ENCODE measurements at places on chromosomes 16 and 17.

- DNase-seq, result no peak
Measured at GRCh38 chr17:28484296-28484695, 10.9 kb downstream of the SLC13A2 start.

DNA sequence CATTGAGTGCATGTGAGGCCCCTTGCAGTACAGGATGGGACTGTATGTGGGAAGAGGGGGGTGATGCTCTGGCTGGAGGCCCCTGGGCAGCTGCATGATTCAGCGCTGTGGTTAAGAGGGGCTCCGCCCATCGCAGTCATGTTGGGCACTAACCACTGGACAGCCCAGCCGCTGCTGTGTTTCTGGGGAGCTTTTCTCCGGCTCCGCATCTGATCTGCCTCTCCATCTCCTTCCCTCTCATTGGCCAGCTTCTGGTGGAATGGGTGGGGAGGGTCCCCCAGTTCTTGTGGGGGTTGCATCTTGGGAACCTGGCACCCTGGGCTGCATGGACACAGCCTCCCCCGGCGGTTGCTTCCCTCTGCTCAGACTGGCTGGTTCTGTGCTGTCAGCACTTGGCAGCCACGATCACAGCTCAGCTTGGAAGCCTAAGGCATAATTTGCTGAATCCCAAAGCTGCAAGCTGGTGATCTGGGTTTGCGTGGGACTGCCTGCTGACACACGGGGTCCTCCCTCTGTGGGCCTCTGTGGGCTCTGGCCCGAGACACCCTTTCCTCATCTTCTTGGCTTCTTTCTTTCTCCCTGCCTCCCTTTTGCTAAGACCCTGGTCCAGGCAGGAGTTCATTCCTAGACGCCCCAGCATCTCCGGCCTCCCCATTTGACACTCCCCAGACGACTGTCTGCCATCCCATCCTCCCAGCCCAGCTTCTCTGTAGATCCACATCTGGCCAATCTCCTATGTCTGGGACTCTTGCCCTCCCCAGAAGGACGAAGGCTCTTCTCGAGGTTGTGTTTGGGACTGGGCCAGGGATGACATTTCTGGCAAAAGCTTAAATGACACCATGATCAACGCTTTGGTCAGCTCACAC lies 168.3 kb downstream of the SEC14L1 start:
- peak; percentile 37 for DNase-seq

DNA sequence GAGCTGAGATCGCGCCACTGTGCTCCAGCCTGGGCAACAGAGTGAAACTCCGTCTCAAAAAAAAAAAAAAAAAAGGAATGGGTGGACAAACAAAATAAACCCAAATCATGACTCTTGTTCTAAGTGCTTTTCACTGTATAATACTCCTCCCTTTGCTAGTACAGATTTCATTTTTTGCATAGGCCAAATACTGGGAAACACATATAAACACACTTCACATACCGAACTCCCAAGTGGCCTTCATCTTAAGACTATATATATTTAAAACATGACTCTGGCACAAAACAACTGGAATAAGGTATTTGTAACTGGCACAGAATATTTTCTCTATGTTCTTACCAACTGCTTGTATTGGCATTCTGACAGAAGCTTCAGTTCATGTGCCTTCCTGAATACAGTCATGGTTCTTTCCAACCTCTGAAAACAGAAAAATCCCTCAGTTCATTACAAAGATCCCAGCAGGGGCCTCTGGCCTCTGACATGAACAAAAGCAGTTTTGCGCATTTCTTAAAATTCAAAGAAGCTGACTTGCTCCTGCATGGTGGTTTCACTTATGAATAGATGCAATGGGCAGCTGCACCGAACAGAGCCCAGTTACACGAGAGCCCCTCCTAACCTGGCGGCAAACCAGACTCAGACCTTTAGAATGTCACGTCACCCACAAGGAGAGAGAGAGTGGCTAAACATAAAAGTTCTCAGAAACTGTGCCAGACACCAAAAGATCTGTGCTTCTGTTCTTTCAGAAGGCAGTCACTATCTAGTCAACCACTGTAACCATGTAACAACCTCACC lies 19.1 kb upstream of the COPRS start:
- DNase-seq, result no peak

GRCh38 chr17:49694847-49695697 lies 12.7 kb downstream of the SLC35B1 start:
- peak; percentile 58 for DNase-seq

GRCh38 chr17:6927290-6928126 lies 68.3 kb upstream of the ALOX12 start:
- DNase-seq, result no peak

DNA sequence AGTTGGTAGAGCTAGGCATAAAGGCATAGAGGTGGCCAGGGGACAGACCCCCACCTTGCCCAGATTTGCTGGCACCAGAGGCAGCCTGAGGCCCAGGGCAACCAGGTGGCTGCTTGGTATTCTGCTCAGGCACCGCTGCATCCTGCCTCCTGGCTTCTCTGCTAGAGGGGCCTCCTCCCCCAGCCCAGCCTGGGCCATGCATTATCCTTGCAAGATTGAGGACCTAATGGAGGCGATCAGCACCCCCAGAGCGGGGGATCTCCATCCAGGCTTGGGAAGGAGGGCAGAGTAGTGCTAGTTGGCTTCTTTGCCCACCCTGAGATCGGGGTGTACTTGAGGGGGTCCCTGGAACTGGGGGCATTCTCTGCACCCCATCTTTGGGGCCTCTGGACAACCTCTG lies 23.8 kb downstream of the CDK5RAP3 start:
- no peak for DNase-seq

DNA sequence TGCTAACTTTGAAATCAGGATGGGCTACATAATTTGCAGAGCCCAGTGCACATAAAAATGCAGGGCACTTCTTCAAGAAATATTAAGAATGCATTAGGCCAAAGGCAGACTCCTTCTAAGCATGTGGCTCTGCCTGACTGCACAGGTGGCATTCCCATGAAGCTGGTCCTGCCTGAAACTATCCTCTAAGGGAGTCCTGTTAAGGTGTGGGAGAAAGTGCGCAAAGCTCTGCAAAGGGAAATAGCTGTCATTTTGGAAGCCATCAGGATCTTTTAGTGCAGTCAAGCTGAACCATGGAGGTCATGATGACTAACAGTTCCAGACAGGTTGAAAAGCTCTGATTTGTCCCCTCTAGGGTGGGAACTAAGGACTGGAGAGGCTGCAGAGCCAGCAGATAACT lies 41.9 kb upstream of the CRHR1 start:
- DNase-seq, result no peak

GRCh38 chr17:9899280-9900043 lies 5.6 kb downstream of the RCVRN start:
- no peak for DNase-seq

DNA sequence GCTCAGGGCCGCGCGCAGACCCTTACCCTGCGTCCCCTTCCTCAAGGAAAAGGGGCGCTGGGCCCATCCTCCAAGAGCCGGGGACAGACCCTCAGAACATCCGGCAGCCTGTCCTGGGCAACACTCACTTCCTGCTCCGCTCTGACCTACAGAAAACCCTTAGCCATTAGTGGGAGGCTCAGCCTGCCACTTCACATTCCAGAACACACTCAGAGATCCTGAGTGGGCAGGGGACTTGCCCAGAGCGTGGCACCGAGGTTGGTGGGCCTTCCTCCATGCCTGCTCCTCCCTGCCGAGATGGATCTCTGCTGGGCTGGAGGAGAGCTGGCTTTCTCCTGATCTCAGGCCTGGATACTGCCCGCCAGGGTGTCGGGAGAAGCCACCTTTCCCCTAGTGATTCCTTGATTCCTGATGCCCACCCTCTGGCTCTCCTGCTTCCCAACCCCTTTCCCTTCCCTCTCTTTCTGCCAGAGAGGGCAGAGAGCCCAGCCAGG lies 1.5 kb downstream of the SCARF1 start:
- DNase-seq, result no peak

DNA sequence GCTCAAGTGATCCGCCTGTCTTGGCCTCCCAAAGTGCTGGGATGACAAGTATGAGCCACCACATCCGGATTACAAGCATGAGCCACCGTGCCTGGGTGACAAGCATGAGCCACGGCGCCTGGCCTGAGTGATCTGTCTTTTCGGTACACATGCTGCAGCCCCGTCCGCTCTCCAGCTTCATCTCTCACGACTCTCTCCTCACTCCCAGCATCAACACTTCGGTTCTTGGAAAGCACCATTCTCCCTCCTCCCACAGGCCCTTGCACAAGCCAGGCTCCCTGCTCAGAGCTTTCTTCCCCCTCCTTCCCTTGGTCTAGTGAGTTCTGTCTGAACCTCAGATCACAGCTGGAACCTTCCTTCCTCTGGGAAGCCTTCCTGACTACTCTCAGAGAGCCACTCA lies 6.5 kb upstream of the NCBP3 start:
- no peak for DNase-seq

- peak; percentile 39 for DNase-seq
Measured at GRCh38 chr17:30200106-30200505, 35.4 kb downstream of the SLC6A4 start.

- DNase-seq, result no peak
Measured at GRCh38 chr16:51341204-51341603, 190.1 kb upstream of the SALL1 start.

- no peak for DNase-seq
Measured at GRCh38 chr16:87762071-87762571, 3.7 kb downstream of the KLHDC4 start.

DNA sequence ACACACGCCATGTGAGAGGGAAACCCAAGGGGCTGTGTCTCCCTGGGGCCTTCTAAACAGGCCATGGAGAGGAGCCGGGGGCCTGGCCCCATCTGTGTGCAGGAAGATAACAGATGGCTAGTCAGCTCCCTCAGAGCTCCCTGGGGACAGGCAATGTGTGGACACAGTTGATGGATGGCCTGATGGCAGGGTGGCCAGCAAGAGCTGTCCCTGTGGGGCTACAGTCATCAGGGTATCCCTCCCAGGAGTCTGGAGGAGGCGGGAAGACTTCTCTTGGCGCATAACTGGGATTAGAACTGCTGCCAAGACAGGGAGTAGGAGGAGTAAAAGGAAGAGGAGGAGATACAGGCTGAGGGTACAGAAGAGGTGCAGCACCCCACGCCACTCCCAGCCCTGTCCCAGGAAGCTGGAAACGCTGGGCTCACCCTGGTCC lies 17.3 kb downstream of the MYO18A start:
- peak; percentile 76 for DNase-seq

GRCh38 chr16:2532494-2533141 lies 1.4 kb upstream of the CEMP1 start:
- DNase-seq, result peak; percentile 50

GRCh38 chr16:57348327-57348726 lies 10.3 kb upstream of the CCL22 start:
- no peak for DNase-seq
